ENCODE measurements at places on chromosomes 13 and 19.

DNA sequence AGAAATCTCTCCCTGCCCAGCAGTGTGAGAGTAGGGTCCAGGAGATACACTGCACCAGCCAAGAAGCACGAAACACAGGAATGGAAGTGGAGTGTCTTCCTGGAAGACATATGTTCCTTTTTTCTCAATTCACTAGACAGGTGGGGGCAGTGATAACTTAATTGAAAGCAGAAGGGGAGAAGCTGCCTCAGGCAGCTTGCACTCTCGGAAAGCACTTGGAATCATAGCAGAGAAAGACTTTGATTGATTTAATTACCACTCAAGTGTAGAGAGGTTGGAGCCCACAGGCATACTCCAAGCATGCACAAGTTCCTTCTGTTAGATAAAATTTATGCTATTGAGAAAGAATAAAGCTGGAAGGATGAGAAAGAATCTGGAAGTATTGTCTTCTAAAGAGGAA lies 249.4 kb downstream of the SLITRK6 start:
- no peak for DNase-seq

DNA sequence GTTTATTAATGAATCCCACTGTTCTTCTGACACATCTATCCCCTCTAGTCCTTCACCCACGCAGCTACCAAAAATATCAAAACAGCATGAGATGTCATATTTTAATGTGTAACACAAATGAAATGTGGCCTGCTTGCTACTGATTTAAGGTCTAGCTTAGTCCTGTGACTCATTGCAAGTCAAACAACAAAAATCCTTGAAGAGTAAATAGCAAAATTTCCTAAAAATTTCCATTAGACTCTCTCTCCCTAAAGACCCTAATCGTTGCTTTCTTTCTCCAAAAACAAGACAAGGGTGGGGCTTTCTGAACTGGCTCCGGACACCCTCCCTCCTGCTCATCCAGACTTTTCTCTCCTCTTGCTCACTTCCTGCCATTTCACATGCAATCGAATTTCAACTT lies 99.9 kb upstream of the IPO5 start:
- no peak for DNase-seq

DNA sequence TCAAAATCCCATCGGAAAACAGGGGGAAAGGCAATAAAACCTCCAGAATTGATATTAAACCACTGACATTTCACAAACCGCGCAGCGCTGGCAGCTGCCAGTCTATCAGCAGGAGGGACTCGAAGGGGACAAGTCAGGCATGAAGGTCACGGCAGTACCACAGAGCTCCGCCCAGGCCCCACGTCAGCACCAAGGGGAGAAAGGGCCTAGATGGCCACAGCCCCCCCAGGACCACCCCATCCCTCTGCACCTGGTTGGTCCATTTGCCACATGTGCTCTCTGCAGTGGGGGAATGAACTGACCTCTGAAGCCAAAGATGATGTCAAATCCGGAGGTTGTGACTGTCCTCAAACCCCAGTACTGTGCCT lies 9.5 kb upstream of the VSTM2B start:
- DNase-seq = no peak

GRCh38 chr19:42325896-42326771 lies 699 bp downstream of the MEGF8 start:
- no peak for DNase-seq

GRCh38 chr13:101773062-101773461 lies 320.6 kb downstream of the ITGBL1 start:
- no peak for DNase-seq

DNA sequence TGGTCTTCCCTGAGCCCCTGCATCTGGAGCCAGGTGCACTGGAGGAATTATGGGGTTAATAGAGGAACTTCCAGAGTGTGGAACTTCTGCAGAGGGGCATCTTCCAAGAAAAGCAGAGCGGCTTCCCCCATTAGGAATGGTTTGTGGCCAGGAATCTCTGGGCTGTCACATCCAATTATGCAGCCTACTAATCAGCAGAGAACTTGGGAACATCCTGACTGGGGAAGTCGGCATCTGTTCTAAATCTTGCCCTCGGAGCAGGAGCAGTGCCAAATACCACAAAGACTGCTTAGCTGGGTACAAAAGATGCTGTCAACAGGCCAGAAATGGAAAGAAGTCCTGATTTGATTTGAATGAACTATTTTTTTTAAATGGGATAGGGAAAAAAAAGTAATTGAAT lies 435.1 kb downstream of the ZNF536 start:
- no peak for DNase-seq

DNA sequence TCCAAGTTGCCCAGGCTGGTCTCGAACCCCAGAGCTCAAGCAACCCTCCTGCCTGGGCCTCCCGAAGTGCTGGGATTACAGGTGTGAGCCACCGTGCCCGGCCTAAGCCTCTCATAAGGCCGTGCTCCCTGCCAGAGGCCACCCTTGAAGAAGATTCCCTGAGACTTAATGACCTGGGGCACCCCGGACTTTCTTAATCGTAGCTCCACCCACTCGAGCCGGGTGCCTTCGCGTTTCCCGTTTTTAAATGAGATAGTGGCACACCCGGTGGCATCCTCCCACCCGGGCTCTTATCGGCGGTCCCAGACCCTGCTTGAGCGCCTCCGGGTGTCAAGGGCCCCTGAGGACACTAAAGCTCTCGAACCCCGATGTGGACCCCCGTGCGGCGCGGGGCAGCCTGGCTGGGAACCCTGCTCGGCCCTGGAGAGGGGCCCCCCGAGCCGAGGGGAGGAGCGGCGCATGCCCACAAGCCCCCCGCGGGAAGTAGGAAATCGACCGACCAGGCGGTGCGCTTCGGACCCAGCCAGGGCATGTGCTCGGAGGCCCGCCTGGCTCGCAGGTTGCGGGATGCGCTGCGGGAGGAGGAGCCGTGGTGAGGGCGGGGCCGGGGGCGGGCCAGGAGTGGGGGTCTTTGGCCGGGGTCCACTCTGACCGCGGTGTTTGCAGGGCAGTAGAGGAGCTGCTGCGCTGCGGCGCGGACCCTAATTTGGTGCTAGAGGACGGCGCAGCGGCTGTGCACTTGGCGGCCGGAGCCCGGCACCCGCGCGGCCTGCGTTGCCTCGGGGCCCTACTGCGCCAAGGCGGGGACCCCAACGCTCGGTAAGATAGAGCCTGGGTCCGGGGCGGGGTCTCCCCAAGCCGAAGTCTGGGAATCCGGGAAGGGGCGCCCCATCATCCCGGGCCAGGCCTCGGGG lies at the start of gene ANKLE1:
TSS of gene ANKLE1 (plus strand) at position 511 of the 914 bp plus-strand sequence. CDS start at position 531, 20 bp downstream.
- DNase-seq = peak; percentile 38

GRCh38 chr19:12953138-12953798 lies 3.8 kb downstream of the GADD45GIP1 start:
- DNase-seq = no peak

GRCh38 chr13:39350461-39350881 lies 252.5 kb downstream of the LHFPL6 start:
- DNase-seq = no peak

GRCh38 chr13:69069554-69070133 lies 1038.0 kb upstream of the ATXN8OS start:
- no peak for DNase-seq

Measured in stimulated activated CD4-positive, alpha-beta T cell treated with anti-CD3 and anti-CD28 coated beads, Interleukin-4, amount 100 ng/mL, for 48 hours (primary cell).